Retinal pigment epithelial cell (primary cell): ENCODE measurements at places on chromosomes 11 and 22.

DNA sequence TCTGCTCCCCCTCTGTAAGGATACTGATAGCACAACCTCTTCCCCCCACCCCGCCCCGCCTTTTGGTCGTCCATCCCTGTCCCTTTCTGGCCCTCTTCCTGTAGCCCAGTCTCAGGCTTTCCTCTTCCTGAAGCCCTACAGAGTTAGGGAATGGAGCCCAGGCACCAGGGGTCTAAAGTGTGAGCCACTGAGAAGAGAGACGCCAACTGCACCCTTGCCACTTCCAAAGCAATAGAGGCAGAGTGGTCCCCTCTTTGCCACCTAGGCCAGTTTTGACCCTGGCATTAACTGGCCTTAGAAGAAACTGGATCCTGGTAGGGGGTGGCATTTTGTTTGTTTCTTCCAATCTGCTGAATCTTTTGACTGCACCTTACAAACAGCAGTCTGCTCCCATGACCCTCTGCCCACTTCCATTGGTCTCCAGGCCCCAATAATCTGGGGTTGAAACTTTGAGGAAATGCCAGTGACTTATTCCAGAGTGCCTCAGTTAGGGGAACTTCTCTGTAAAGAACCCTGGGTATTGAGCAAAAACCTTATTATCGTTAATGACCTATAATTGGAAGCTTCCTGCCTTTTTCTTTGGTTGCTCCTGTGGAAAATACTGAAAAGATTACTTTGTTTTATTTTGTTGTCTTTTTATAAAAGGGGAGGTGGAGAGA is 9.7 kb upstream of the GRK2 start:
- DNase-seq: no peak

DNA sequence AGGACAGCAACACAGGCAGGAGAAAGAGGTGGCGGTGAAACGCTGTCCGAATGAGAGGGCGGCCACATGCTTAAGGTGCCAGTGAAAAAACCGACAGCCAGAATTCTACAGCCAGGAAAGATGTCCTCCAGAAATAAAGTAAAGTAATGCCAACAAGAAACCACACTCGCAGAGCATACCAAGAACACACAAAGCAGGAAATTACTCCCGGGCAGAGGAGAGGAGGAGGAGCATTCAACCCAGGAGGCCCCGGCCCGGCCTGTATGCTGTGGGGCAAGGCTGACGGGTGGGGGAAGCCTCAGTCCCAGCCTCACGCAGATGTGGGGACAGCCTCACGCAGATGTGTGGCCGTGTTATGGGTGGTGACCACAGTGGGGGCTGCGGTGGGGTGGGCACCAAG is 28.0 kb downstream of the CHID1 start:
- no peak for DNase-seq

DNA sequence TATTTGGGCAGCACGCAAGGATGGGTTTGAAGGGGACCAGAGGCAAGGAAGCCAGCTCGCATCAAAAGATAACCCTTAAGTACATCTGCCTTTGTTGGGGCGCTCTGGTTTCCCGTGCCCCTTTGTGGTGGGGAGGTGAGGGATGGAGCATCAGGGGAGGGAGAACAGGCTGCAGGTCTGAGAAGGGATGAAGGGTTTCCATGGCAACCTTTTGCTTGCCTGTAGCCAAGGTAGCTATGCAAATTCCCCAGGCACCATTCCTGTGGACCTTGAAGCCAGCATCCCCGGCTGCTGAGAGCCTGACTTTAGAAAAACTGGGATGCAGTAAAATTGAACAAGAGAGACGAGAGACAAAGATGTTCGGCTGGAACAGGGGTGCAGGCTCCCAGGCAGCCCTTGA is 75.7 kb downstream of the SEZ6L start:
- no peak for DNase-seq

- no peak for DNase-seq
These were observed 153.0 kb downstream of the HIPK3 start for GRCh38 chr11:33410086-33410765.

- no peak for DNase-seq
These were observed 419.9 kb downstream of the LRRC4C start for GRCh38 chr11:41039592-41039991.

DNA sequence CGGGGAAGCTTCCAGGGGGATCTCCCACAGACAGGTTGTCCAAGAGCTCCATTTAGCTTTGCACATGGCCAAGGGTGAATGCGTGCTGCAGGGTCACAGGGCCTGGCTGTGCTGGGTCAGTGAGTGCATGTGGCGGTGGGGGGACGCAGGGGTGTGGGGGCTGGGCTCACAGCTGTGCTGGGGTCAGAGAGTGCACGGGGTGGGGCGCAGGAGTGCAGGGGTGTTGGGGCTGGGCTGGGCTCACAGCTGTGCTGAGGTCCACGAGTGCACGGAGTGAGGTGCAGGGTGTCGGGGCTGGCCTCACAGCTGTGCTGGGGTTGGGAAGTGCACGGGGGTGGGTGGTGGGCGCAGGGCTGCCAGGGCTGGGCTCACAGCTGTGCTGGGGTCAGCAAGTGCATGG is 557.7 kb downstream of the BRD1 start:
- DNase-seq: no peak
